ENCODE measurements at places on chromosomes 11 and 22.
A peak's percentile ranks its signal among the peaks of the same experiment; 100 is the strongest.

GRCh38 chr11:15006139-15006759, 34.1 kb upstream of the CALCA start:
- peak; percentile 47 for DNase-seq

DNA sequence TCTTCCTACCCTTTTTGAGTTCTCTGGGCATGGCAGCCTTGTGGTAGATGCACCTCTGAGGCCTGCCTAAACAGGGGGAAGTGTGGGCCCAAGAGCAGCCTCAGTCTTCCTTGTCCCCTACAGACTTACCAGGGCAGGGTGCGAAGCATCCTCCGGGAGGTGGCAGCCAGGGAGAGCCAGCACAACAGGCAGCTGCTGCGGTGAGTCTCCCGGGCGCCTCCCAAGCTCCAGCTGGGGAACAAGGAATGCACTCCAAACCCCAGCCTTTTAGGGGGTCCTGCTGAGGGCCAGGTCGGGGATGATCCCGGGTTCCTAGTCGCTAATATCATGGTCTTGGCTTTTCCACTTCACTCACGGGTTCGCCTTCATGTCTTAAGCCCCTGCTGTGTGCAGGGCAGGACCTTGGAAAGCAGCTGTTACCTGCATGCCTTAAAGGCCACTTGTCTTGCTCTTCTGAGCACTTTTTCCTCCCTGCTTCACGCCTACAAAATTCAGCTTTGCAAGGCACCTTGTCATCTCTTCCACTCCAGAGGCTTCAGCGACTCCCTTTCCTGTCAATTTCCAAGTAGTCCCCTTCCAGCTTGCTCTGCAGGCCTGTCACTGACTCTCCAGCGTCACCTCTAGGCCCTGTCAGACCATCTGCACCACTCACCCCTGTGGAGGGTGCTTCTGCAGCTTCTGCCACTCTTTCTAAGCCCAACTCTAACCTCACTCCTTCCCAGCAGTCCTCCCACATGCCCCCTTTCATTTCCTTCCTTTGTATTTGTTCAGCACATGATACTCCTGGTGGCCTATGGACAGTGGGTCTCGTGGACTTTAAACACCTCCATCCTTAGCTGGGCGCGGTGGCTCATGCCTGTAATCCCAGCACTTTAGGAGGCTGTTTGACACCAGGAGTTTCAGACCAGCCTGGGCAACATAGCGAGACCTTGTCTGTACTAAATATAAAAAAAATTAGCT, 57.0 kb downstream of the PISD start:
- no peak for DNase-seq

- DNase-seq = no peak
Observed at GRCh38 chr11:109604481-109605400, 182.8 kb downstream of the C11orf87 start.

GRCh38 chr22:25072406-25072805, 119.9 kb downstream of the KIAA1671 start:
- DNase-seq = no peak

- DNase-seq = no peak
Observed at GRCh38 chr22:46029574-46030200, 52.7 kb upstream of the WNT7B start.

GRCh38 chr11:77412814-77413213, 61.1 kb downstream of the PAK1 start:
- DNase-seq = no peak

- DNase-seq = no peak
Observed at GRCh38 chr11:13206086-13206640, 71.4 kb upstream of the BMAL1 start.

DNA sequence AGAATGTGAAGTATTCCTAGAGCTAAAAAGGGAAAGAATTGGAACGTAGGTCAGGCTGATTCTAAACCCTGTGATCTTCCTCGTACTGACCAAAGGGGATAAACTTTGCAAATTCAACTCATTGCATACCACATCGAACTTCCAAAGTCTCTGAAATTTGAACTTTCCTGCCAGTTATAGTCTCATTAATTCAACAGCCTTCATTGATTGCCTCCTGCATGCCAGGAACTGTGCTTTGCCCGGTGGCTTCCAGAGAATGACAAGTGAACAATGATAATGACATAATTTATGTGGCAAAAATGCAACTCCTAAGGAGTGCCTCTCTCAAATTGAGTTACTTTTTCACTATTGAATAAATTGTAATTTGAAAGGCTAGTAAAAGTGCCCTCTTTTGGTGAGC, 107.7 kb upstream of the LDLRAD3 start:
- no peak for DNase-seq

DNA sequence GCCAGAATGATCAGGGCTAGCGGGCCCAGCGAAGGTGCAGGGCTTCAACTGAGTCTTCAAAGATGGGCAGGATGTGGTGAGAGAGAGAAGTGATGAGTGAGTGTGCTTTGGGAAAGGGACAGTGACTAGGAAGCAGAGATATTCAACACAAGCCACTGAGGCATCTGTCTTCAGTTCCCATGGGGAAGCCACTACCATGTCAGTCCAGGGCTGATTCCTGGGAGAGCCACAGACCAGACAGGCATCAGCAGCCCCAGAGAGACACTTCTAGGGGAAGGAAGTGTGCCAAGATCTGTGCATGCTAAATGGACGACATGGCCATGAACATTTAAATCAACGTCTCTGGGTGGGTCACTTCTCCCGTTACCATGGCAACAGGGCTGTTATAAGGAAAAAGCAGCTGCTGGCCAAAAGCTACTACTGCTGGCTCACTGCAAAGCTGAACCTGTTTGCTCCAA, 28.5 kb downstream of the P4HA3 start:
- no peak for DNase-seq

DNA sequence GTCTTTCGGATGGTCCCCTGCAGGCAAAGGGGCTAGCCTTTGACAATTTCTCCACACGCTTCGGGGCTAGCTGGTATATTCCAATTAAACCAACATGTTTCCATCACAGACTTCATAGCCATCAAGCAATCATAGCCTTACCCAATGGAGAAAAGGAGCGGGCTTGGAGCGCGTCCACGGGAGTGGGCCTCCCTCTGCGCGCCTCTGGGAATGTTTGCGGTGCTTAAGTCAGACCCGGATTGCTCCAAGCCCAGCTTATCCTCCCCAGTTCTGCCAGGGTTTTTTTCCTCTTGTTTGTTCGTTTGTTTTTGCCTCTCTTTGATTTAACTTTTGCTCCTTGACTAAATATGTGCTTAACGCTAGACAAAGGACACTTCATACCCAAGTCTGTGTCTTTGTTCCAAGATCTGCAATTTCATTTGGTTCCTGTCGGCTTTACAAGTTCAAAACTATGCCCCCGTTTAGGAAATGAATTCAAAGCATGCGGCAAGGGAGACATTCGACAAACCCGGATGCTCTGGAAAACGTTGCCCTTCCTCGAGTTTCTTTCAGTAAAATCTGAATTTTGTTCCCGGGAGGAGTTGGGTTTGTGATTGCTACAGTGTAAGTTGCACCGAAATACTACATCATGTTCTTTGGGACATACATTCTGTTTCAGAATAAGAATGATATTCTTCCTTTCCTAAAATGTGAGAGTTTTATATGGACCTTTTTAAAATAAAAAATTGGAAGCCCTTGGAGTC, 1.0 kb upstream of the GLB1L2 start:
- DNase-seq = no peak

DNA sequence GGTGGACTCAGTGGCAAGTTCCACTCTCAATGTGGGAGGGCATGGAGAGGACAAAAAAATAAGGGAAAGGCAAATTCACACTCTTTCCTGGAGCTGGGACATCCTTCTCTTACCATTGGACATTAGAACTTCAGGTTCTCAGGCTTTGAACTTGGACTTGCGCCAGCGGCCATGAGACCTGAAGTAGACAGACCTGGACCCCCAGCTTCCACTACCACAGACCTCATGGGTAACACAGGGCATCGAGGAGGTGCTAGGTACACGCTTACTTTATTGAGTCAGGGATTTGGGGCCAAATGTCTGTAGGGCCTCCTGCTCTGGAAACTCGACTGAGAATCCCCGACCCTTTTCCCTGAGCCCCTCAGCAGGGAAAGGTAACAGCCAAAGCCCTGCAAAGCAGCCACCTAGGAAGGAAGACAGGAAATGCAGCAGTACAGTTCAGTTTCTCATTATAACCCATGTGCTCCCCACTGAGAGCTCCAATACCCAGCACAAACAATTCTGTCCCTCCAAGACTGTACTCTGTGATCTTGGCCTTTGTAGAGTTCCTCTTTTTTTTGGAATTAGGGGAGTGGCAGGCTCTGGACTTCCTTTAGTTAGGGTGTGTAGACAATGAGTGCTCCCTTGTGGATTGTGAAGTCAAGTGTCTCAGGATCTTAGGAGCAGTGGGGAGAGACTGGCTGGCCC, 5.7 kb downstream of the CHRNA10 start:
- peak; percentile 41 for DNase-seq

DNA sequence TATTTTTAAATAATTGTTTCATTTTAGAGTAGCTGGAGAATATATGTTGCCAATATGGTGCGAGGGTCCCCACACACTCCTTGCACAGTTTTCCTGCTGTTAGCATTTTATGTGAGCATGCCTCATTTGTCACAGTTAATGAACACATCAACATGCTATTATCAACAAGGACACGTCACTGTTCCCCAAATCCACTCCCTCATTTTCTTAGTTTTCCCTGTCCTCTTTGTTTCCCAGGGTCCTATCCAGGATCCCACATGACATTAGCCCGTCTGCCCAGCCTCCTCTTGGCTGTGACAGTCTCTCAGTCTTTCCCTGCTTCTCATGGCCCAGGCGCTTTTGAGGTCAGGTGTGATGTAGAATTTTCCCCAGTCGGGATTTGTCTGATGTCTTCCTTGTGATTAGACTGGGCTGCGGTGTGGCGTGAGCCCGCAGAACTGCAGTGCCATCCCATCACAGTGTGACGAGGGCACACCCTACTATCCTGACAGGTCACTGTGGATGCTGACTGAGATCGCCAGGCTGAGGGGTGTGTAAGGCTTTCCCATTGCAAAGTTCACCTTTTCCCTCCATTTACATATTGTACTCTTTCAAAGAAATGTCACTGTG, 450.6 kb upstream of the B3GAT1 start:
- DNase-seq = no peak

GRCh38 chr11:35003186-35003585, 86.8 kb downstream of the PDHX start:
- no peak for DNase-seq

- DNase-seq = peak; percentile 28
Observed at GRCh38 chr11:30960387-30960992, 374.3 kb upstream of the MPPED2 start.

GRCh38 chr11:63889344-63889743, 27.6 kb downstream of the RCOR2 start:
- no peak for DNase-seq

DNA sequence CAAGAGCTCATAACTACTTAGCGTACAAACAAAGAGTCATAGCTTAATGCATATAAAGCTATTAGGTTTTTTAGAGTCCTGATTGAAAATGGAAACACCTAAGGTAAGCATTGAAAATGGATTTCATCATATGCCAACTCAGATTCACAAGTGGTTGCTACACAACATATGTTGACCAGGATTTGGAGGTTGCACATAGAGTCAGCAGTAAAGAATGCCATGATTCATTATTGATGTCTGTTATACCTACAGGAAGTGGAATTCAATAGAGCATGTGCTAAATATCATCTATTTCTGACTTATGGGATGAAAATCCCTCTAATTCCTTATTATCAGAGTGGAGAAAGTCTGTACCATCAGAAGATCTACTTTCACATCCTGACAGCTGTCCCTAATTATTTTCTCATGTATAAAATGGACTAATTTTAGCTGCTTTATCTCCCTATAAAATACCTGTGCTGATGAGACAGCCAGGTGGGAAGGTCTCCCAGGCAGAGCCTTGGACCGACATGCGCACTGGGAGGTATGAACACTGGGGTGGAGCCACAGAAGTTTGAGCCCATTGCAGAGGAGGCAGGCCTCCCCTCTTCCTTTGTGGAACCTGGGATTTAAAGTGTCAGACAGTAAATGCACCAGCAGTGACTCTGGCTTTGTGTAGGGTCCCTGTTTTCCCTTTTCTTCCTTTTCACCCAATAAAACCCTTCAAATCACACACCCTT, 204.2 kb downstream of the AASDHPPT start:
- no peak for DNase-seq

DNA sequence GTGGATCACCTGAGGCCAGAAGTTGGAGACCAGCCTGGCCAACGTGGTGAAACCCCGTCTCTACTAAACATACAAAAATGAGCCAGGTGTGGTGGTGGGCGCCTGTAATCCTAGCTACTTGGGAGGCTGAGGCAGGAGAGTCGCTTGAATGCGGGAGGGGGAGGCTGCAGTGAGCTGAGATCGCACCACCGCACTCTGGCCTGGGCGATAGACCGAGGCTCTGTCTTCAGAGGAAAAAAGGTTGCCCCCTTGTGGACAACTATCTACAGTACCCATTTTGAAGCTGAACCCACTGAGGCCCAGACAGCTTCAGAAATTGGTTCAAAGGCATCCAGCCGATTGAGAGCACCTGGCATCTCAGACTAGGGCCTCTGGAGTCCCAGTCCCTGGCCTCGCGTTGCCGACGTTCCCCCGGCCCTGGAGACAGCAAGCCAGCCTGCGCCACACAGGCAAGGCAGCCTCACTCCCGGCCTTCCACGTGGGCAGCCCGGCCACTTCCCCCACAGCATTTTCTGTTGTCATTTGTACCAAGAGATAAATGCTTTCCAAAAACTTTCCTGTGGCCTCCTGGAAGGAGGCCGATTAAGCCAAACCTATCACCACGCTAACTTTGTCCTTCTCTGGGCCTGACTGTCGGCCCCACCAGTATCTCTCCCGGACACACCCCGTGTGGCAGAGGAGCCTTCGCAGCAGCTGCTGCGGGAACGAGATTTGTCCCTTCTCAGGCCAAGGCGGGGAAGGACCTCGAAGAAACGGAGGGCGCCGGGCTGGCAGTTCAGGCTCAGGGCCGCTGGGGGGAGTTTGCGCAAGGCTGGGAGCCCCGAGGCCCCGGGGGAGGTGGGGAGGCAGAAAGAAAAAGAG, 82.8 kb downstream of the FLI1 start:
- peak; percentile 52 for DNase-seq

GRCh38 chr22:37892566-37893335, 13.3 kb upstream of the MICALL1 start:
- no peak for DNase-seq

DNA sequence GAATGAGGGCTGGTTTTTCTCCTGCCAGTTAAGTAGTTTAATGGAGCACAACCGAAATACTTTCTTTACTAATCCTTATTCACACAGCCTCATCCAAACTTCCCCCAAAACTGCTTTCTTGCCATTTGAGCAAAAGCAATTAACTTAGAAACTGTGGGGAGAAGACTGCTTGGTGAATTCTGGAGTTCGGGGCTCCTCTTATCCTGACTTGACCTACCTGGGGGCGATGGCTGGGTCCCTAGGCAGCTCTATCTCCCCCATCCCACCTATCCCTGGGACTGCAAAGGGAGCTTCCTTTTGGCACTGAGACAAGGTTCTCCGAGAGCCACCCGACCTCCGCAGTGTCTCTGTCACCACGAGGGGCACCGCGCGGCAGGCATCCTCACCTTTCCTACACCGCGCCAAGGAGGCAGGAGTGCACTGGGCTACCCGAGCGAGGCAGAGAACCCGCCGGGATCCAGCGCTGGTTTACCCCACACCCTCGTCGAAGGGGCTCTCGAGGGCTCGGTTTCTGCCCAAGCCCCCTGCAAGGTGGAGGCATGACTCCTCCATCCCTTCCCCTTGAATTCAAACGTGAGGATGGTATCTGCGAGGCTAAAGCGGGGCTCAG, 759 bp downstream of the DESI1 start:
- DNase-seq = peak; percentile 38

Measured in suppressor macrophage treated with lipopolysaccharide for 4 hours (primary cell).